ENCODE measurements at places on chromosomes 6 and 20. TPM values are rescaled to one million over a fixed set of nuclear protein-coding genes. Genes with fewer than 3 reads are reported as not detected.

CAGE1 gene
- not detected for total RNA-seq

SMIM26 gene
- 130 TPM for total RNA-seq

GPR63 gene
- 0.85 TPM for total RNA-seq

CEP43 gene
- 11.6 TPM for total RNA-seq

PABPC1L gene
- 11.7 TPM for total RNA-seq

TOP1 gene
- total RNA-seq, result 32.5 TPM

ADTRP gene
- total RNA-seq, result 30.7 TPM

DOK5 gene
- total RNA-seq, result 1.2 TPM

TSBP1 gene
- not detected for total RNA-seq

FAM184A gene
- 1.9 TPM for total RNA-seq

POPDC3 gene
- total RNA-seq, result not detected

OR5V1 gene
- not detected for total RNA-seq

NHLRC1 gene
- 4.9 TPM for total RNA-seq

JPH2 gene
- total RNA-seq, result 4.3 TPM

CCN6 gene
- 1.0 TPM for total RNA-seq

ELOVL4 gene
- total RNA-seq, result 111 TPM

TMEM200A gene
- 0.81 TPM for total RNA-seq

STX7 gene
- 24.9 TPM for total RNA-seq

TREM1 gene
- 1.0 TPM for total RNA-seq

FILIP1 gene
- total RNA-seq, result 0.13 TPM

SOBP gene
- 1.5 TPM for total RNA-seq

BICRAL gene
- 23.2 TPM for total RNA-seq

GPR31 gene
- total RNA-seq, result not detected

TCP11 gene
- total RNA-seq, result not detected

ENPP5 gene
- total RNA-seq, result 0.98 TPM

PXT1 gene
- not detected for total RNA-seq

RALY gene
- total RNA-seq, result 93.2 TPM

POLR1C gene
- 31.1 TPM for total RNA-seq

BPIFB2 gene
- total RNA-seq, result not detected

SNRPB gene
- 213 TPM for total RNA-seq

GSTA3 gene
- 12.4 TPM for total RNA-seq

TP53TG5 gene
- not detected for total RNA-seq

Measured in suprapubic skin (tissue), 4 donors.